ENCODE measurements at places on chromosomes 11 and 22.

GRCh38 chr22:20957102-20957682 lies 9.9 kb upstream of the AIFM3 start:
- no peak for DNase-seq

DNA sequence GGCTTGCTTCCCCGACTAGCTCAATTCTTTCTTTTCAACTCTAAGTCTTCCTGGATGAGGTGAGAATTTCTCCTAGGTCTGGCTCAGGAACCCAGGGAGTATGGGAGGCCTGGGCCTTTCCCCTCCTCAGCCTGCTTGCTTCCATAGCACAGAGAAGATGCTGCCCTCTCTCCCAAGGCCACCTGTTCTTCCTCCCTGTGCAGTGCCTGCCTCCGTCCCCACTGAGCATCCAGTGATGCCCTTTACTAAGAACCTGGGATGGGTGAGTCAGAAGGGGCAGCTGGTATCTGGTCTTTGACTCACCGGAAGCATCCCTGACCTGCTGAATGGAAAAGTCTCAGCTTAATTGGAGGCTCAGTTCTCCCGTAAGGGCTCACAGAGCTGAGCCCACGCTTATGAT lies 607.9 kb downstream of the BUD13 start:
- DNase-seq = no peak

- DNase-seq = no peak
These were observed 9.4 kb downstream of the SERPIND1 start for GRCh38 chr22:20783300-20783673.

DNA sequence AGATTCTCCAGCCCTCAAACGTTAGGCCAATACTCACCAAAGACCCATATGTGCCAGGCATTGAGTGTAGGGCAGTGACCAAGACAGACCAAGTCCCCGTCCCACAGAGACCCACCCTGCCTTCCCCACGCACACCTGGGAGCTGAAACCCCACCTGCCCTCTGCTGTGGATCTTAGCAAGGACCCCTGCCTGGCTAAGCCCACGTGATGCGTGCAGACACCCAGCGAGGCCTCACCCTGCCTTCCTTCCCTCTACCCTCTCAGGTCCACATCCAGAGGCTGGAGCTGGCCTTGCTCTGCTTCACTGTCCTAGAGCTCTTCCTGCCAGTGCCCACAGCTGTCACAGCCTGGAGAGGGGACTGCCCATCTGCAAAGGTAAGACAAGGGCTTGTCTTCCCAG lies 10.2 kb downstream of the MS4A10 start:
- no peak for DNase-seq

- DNase-seq = no peak
These were observed 713 bp upstream of the ARL14EP start for GRCh38 chr11:30322191-30322590.

GRCh38 chr22:31477329-31477728 lies 12.3 kb downstream of the EIF4ENIF1 start:
- no peak for DNase-seq

- DNase-seq = peak; percentile 56
These were observed 429 bp downstream of the VEGFB start for GRCh38 chr11:64234647-64235379.

- no peak for DNase-seq
These were observed 95.9 kb downstream of the CADM1 start for GRCh38 chr11:115408036-115408921.

GRCh38 chr22:37893583-37893983 lies 12.5 kb upstream of the MICALL1 start:
- DNase-seq = no peak

DNA sequence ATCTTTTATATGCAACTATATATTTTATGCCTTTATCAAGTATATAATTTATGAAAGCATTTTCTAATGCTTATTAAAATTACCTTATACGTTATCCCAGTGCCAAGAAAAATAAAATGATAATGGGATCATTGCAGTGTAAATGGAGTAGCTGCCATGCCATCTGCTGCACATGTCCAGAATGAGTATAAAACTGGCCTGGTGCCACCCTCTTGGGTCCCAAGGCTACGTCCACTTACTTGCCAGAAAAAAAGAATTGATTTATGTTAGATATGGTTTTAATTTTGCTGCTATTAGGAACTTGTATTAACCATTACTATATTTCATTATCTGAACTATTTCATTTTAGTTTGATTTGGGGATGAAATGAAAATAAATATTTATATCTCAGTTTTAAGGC lies 1127.1 kb upstream of the CNTN5 start:
- no peak for DNase-seq

GRCh38 chr22:42957544-42957943 lies 57.4 kb downstream of the PACSIN2 start:
- DNase-seq = no peak

- no peak for DNase-seq
These were observed 23.2 kb downstream of the SYT13 start for GRCh38 chr11:45262900-45263299.

DNA sequence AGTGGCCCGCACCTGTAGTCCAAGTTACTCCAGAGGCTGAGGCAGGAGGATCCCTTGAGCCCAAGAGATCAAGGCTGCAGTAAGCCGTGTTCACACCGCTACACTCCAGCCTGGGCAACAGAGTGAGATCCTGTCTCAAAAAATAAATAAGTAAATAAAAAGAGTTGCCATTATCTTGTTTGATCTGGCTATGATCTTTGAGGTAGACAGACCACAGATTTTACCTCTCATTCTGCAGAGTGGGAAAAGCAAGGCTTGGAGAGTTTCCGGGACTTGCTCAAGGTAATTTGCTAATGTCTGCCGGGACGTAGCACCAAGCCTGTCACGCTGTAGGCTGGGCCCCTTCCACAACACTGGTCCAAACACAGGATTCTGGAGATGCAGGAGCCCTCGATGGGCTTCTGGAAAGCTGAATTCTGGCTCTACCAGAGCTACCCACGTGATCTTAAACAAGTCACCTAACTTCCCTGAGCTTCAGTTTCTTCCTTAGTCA lies 6.8 kb downstream of the GRAP2 start:
- no peak for DNase-seq

DNA sequence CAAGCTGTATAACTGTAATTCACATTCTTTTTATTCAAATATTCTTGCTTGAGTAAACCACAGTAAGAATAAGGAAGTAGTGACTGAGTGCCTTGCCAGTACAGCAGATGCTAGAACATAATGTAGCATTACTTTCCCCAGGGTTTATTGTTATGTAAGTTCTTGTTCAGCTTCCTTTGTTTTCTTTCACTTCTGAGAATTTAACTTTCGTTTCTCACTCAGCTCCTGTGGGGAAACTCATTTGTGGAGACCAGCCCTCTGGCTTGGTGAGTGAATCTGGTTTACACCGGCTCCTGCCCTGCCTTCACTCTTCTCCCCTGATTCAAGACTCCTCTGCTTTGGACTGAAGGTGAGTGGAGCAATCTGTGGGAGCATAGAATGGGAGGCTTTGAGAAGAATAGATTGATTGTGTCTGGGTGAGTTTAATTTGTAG lies at the start of gene TRIM22:
TSS of gene TRIM22 (plus strand) at position 240 of the 433 bp plus-strand sequence. CDS start 6,443 bp downstream, outside the sequence.
- DNase-seq = no peak

- no peak for DNase-seq
These were observed 8.5 kb upstream of the FEZ1 start for GRCh38 chr11:125504580-125504979.

DNA sequence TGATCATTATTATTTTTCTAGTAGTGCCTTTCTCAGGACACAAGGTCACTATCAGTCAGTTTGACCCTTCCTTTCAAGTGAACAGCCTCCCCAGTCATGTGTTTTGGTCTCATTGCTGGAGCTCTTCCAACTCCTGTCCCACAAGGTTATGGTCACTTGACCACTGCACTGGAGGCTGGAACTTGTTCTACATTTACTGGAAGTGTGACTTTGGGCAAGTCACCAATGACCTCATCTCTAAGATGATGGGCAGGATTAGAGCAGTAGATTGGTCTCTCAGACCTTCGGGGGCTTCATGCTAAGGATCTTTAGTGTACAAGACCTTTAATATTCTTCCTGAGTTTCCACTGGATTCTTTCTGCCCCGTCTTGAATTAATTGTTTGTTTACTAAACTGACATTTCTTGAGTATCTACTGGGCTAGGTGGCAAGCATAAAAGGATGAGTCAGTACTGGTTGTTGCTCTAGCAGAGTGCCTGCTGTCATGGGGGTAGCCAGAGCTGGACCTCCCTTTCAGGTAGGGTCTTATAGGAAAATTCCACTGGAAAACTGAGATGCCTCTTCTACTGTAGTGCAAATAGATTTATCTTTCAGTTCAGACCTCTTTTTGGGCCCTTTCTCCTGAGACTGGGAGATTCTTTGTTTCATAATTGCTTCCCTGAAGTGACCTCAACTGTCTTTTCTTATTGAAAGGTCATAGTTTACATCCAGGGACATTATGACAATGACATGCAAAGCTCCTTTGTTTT lies 106.8 kb downstream of the GRAMD1B start:
- DNase-seq = no peak

GRCh38 chr11:62721994-62722393 lies 5.3 kb downstream of the HNRNPUL2 start:
- DNase-seq = no peak

DNA sequence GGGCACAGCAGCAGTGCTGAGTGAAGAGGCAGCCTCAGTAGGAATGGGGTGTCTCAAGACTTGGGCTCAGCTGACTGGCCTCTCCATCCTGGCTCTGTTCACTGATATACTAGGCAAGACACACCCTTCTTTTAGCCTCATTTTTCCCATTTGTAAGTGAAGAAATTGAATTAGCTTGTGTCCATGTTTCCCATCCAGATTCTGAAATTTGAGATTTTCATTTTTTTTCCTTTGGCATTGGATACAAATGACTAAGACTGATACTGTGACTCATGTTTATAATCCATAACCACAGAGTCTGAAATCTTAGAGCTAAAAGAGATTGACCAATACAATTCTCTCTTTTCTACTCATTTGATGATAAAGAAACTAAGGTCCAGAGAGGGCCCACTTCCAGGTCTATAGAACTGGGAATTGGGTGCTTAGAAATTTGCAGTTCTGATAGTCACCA lies 110.9 kb downstream of the KCNC1 start:
- no peak for DNase-seq

DNA sequence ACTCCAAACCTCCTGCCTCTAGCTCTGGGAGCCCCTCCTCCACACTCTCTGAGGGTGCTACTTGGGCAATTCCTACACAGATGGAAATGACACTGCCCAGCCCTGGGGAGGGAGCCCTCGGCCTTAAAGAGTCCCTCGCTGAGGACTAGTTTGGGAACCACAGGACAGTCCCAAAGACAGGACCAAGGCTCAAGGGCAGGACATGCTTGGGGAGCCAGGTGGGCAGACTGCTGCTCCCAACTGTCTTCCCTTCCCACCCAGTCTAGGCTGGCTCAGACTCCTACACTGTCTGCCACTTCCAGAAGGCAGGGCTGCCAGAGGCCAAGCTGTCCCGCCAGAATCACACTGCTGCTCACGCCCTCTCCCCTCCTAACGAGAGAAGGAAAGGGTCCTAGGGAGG lies 9.8 kb downstream of the ARRB1 start:
- DNase-seq = no peak

DNA sequence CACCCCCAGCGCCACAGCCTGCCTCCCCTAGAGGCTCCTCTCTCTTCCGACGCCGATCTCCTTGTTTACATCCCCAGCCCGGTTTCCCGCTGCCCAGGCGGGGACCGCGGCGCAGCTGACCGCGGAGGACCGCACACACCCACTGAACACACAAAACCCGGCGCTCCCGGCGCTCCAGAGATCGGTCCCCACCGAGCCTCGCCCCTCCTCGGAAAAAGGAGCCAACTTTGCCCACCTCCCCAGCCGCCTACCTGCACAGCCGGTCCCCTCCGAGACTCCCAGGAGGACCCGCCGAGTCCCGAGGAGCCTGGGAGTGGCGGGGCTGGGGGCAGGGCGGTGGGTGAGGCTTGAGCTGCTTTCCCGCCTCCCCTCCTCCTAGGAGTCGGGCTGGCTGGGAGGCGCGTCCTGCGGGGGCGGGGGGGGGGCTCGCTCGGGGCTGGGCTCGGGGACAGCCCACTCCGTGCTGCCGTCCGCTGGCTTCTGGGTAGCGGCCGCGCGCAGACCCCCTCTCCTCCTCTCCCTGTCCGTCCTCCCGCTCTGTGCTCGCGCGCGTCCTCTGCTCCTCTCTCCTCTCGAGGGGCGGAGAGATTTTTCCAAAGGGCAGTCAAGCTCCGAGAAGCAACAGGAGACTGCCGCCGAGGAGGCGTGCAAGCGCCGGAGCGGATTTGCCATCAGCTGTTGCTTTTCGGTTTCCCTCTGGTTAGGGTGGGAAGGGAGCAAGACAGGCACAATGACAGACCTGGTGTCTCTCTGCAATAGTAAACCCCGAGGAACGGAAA lies at the start of gene FXYD6:
TSS of gene FXYD6 (minus strand) at position 318 of the 779 bp plus-strand sequence. CDS start 33,882 bp downstream, outside the sequence.
- DNase-seq = peak; percentile 72

DNA sequence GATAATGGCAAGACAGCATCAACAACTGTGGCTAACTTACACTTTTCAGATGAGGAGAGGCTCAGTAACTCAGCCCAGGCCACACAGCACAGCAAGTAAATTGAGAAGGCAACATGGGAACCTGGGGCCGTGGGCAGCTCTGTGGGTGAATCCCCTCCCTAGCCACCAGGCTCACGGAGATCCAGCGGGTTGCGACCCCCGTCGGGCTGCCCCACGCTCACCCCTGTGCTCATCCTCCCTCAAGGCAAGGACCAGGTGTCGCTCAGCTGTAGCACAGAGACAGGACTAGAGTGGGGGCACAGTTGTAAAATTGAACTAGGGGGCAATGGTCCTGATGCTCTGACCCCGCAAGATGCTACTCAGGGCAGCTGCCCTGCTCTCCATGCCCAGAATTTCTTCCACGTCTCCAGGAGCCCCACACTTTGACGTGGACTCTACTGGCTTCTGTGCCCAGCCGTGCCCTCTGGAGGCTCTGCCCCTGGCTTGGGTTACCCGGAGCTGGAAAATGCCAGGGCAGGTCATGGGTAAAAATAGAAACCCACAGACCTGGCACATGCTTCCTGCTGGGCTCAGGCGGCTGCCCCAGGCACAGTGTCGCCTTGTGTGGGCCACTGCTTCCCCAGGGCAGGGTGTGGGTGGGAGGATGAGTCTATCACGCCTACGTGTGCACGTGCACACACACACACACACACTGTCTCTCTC lies 9.0 kb downstream of the TUBA8 start:
- no peak for DNase-seq

- DNase-seq = no peak
These were observed 12.7 kb downstream of the PDE2A start for GRCh38 chr11:72661486-72661885.

Measured in NCI-H345 (cell line).